ENCODE measurements at places on chromosomes 16 and 17. TPM values are rescaled to one million over a fixed set of nuclear protein-coding genes. Genes with fewer than 3 reads are reported as not detected.

DNA sequence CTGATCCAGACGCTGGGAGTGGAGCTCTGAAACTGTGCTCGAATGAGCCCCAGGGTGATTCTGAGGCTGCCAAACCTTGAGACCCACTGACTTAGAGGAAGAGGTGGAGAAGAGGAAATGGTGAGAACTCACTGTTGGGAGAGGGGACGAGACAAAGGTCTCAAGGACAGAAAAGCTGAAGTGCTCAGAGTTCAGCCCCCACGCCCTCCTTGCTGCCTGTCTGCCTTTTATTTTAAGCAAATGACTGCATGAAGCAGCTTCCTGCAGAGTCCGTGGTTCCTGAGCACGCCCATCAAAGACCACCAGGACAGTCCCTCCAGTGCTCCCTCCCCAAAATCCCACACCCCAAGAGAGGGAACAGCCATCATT, 20.4 kb downstream of the COTL1 start:
- no peak for DNase-seq

DNA sequence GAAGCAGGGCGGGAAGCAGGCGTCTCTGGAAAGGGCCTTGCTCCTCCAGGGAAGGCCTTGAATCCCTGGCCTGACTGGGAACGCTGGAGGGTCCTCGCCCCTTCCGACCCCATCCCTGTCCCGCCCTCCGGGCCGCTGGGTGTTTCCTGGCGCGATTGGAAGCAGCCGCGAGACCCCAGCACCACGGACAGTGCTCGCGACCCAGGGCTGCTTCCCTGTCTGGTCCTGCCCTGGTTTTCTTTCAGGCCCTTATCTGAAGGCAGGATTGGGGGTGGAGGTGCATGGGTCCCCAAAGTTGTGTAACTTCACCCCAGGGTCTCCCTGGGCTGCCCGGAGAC, 2.1 kb downstream of the MGAT5B start:
- DNase-seq: no peak

- DNase-seq: no peak
Observed at GRCh38 chr16:79202977-79203376, 397.6 kb downstream of the MAF start.

Gene C17orf67
- polyA plus RNA-seq: 0.52 TPM

Measured in keratinocyte (primary cell).